Right atrium auricular region (tissue), 2 donors: ENCODE measurements at places on chromosomes 12 and 14. TPM values are rescaled to one million over a fixed set of nuclear protein-coding genes. Genes with fewer than 3 reads are reported as not detected.

Gene KRT72
- not detected for total RNA-seq

Gene MUCL1
- total RNA-seq = not detected

DNA sequence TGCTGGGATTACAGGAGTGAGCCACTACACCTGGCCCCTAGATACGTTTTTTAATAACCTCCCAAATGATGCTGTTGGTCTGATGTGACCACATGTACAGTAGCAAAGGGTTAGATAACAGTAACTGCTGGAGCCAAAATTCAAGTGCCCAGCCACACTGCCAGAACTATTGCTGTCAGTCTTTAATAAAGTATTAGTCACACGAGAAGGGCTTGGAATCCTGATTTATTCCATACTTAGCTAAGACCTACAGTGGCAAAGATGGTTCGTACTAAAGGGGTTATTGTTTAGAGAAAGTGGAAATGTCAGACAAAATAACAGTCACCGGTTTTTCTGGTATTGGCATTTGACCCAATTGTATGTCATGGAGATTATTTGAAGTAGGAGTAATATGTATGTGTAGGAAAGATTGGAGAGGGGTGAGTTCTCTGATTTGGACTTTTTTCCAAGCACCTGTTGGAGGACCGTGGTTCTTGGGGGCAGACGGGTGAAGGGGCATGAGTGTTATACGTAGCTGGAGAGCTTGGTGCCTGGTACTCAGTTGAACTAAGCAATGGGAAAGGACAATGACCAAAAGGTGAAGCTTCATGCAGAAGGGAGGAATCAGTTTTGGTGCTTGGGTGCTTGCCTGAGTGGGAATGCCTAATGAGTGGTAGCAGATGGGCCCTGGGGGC lies 9.7 kb downstream of the TUBA1C start:
- H3K4me1 ChIP-seq = no peaks in the 10 kb centered on the region
- no peaks in the 10 kb centered on the region for H3K27me3 ChIP-seq
- DNase-seq = no peak
- no peak overlapping the region for H3K27ac ChIP-seq
- H3K36me3 ChIP-seq = peaks cover 25% of the 10 kb centered on the region

DNA sequence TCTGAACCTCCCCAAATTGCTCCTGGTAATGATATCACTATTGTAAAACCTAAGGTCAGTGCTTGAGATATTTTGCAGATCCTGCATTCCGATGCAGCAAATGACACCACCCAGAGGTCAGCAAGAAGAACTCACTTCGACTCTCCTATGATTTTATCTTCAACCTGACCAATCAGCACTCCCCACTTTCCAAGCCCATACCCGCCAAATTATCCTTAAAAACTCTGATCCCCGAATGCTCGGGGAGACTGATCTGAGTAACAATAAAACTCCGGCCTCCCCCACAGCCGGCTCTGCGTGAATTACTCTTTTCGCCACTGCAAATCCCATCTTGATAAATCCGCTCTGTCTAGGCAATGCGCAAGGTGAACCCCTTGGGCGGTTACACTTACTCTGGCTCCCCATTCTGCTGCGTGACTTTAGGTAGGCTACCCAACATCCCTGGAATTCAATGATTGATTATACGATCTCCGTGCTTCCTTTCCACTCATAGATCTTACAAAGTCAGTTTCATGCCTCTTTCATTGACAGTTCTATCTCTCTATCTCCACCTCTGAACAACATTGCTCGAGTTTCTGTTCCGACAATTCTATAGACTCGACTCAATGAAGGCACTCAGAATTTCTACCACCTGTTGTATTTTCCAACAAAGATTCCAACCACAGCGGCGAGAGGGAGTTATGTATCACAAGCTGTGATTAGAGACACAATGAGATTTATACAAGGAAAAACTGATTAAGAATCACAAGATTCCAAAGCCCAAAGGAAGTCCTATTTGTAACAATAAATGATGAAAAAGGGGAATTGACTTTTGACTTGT lies 939 bp downstream of the NPC2 start:
- H3K27me3 ChIP-seq = no peaks in the 10 kb centered on the region
- DNase-seq = no peak
- H3K4me1 ChIP-seq = no peaks in the 10 kb centered on the region
- peak overlapping the region; percentile 96 for H3K27ac ChIP-seq
